ENCODE measurements at places on chromosomes 7 and 10.

GRCh38 chr7:31100445-31100844 lies 48.3 kb downstream of the ADCYAP1R1 start:
- DNase-seq = no peak

- no peak for DNase-seq
Measured at GRCh38 chr7:130332259-130333053, 12.2 kb upstream of the CPA5 start.

GRCh38 chr10:16965740-16966447 lies 148.7 kb upstream of the RSU1 start:
- no peak for DNase-seq

GRCh38 chr7:134922720-134923704 lies 63.3 kb upstream of the AGBL3 start:
- no peak for DNase-seq

- no peak for DNase-seq
Measured at GRCh38 chr10:31010062-31010461, 21.6 kb downstream of the ZNF438 start.

DNA sequence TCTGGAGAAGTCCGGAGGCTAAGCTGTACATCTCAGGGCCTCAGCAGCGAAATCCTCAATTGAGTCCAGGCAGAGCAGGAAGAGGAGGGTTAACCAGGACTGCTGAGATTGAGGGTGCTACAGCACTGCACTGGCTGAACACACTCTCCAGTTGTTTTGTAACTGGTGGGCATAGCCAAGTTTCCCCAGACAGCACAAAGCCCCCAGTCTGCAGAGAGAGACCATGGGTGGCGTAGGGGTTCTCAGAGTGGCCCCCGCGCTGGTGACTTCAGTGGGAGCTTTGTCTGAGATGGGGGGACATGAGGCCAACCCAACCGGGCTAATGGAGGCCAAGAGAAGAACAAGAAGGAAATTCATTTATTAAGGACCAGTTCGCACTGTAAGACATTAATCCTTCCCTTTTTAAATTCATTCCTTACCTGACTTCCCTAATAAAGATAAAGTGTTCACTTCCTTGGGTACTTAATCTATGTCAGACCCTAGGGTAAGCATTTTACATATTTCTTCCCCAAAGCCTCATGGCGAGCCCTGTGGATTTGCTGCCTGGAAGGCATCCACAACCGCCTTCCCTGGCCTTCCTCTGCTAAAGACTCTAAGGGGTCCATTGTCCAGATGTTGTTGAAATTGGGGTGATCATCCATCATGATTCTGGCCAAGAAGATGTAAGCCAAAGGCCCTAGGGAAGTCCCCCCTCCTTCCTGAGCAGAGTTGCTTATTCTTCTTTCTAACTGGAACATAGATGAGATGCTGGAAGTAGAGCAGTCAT lies 121.4 kb upstream of the CHST15 start:
- no peak for DNase-seq

DNA sequence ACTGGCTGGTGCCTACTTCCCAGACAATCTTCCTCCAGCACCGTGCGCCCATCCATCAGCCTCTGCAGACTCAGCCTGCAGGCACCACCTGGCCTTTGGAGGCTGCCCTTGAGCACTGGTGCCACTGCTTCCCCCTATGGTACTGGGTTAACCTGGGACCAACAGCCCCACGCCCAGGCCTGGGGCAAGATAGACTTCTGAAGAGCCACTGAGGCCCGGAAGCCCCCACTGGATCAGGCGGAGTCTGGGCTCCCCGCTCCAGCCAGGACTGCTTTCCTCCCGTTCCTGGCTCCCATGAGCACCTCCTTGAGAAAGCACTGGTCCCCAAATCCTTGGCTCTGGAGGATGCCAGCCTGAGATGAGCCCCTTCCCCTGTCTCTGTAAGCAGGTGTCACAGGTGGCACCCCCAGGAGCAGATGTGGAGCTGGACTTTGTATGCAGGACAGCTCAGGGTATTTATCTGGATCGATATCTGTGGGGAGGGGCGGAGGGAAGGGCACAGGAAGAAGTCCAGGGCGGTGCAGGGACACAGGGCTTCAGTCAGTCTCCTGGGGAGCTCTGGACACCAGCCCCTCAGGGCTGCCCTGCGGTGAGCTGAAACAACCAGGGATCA lies 206.5 kb upstream of the PPP2R2D start:
- DNase-seq = no peak

- DNase-seq = no peak
Measured at GRCh38 chr7:106201164-106201563, 83.6 kb downstream of the NAMPT start.

- no peak for DNase-seq
Measured at GRCh38 chr7:5082806-5083205, 37.1 kb downstream of the RBAK start.

GRCh38 chr7:72097226-72097625 lies 314.9 kb downstream of the CALN1 start:
- no peak for DNase-seq

GRCh38 chr7:154767821-154768415 lies 235.0 kb downstream of the PAXIP1 start:
- DNase-seq = no peak

- no peak for DNase-seq
Measured at GRCh38 chr7:108421720-108422331, 34.4 kb downstream of the NRCAM start.

- no peak for DNase-seq
Measured at GRCh38 chr10:100755821-100756220, 10.4 kb downstream of the PAX2 start.

- no peak for DNase-seq
Measured at GRCh38 chr7:87886875-87887274, 10.6 kb downstream of the DBF4 start.

DNA sequence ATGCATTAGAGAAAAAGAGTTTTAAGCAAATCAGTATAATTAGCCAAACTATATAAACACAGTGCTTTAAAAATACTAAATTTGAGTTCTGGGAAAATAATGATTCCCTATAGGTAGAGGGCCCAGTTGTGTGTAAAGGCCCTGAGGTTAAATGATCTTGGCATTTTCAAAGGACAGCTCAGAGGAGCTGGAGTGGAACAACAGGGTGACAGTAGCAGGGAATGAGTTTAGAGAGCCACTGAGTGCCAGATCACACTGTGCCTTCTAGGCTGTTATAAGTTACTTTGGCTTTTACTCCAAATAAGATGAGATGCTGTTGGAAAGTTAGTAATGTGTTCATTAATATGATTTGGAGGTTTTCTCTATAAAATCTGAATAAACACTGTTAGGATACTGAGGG lies 34.6 kb downstream of the VWDE start:
- DNase-seq = no peak

DNA sequence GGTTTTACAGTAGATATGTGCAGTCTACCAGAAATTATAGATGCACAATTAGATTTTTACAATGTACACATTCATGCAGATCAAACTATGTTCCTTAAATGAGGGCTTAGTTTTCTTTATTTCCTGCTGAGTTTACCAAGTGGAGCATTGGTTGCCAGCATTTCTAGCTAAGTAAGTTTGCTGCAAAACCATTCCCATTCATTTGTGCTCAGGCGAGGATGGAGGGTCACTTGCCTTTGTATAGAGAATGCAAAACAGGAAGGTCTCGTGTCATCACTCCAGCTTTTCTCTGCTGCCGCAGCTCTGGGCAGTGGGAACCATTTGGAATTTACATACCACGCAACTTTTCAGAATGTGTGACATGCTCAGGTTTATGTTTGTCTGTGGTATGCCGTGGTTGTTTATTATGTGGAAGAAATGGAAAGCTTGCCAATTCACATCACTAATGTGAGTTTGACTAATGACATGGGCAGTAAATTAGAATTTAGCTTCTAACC lies 198.6 kb downstream of the TRIL start:
- DNase-seq = no peak

DNA sequence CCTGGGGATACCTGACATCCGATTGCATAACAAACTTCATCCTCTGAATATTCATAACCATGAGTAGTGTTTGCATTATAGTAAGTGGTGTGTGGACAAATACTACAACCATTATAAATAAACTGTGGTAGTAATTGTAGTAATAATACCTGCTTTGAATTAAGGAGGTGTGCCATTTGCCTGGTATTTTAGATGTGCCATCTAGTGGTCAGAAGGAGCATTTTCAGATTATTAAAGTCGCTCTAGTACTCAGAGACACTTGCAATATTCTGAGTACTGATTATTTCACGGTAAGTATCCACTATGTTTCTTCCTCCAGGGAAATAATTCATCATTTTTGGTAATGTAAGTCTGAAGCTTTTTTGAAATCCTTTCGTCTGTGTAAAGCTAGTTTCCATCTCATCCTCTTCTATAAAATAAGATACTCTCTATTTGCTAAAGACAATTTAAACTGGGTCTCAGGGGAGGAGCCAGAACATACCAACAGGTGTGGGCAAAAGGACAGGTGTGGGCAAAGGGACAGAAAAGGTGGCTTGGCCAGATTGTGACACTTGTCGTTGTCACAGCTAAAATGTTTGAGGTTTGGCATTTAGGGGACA lies 115.3 kb upstream of the WDR11 start:
- no peak for DNase-seq

GRCh38 chr10:102678068-102678400 lies 33.8 kb downstream of the TRIM8 start:
- no peak for DNase-seq

- DNase-seq = no peak
Measured at GRCh38 chr10:94107191-94107590, 113.5 kb downstream of the PLCE1 start.

DNA sequence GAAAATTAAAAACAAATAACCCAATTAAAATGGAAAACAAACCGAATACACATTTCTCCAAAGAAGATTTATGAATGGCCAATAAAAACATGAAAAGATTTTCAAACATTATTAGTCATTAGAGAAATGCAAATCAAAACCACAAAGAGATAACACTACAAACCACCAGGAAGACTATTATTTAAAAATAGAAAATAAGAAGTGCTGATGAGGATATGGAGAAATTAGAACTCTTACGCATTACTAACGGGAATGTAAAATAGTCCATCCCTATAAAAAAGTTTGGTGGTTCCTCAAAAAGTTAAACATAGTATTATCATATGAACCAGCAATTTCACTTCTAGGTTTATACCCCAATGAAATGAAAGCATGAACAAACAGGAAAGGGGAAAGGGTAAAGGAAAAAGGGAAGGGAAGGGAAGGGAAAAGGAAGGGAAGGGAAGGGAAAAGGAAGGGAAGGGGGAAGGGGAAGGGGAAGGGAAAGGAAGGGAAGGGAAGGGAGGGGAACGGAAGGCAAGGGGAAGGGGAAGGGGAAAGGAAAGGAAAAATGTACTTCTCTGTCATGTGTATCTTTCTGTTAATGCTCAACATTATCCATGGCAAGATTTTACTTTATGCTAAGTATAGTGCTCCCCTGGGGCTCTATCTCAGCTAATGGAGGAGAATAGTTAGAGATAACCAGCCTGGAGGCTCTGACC lies 125.3 kb upstream of the RSU1 start:
- no peak for DNase-seq

GRCh38 chr10:131075218-131075770 lies 236.2 kb downstream of the TCERG1L start:
- DNase-seq = no peak

GRCh38 chr10:71978476-71978875 lies 14.3 kb downstream of the CHST3 start:
- DNase-seq = no peak

DNA sequence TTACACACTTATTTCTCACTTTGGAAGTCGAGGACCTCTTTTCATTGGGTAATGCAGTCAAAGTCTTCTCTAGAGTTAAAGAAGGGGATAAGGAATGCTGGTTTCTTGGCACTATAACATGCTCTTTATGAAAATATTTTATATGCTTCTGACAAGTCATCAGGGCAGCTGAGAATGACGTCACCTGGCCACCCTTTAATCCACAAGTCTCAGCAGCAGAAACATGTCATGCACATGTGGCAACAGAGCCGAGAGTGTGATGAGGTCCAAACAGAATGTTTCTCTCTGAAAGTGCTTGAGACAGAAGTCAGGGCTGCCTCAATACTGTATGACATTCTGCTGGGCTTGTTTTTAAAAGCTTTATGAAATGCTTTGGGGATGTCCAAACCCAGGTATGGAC lies 63.5 kb upstream of the C10orf90 start:
- DNase-seq = no peak

- DNase-seq = no peak
Measured at GRCh38 chr7:138834583-138834982, 36.6 kb upstream of the ATP6V0A4 start.

DNA sequence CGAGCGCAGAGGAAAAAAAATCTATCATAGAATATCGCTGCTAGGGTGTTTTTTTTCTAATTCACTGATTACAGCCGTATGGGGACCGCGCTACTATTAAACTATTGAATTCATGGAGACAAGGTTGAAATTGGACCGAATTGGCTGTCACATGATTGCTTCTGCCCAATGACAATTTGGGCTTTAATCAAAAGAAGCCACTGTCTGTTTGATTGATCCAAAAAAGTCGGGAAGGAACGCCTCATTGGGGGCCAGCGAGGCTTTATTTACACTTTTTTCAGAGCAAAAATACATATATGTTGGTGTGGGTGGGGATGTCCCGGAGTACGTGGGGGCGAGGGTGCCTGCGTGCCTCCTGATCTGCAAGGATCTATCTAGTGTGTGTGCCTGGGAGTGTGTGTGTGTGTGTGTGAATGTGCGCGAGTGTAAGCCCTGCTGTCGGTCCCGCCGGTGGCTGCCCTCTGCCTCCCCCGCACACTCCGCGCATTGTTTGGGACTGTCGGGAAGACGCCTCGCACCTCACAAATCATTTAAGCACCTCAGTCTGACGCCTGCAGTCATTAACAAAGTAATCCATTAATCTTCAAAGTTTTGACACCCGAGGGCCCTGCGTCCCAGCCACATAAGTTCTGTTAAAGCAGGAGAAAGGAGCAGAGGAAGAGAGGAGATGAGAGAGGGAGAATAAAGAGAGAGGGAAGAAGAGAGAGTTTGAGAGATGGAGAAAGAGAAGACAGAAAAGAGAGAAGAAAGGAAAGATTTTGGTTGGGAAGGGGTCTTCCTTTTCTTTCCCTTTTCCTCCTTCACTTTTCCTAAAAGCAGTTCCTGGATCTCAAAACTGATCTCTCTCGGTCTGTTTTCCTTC lies at the start of gene HOXA2:
HOXA2 (minus strand) TSS at position 103 of the 862 bp plus-strand sequence. CDS start 183 bp downstream, outside the sequence.
- no peak for DNase-seq

- no peak for DNase-seq
Measured at GRCh38 chr10:67851186-67851585, 13.2 kb upstream of the DNAJC12 start.

DNA sequence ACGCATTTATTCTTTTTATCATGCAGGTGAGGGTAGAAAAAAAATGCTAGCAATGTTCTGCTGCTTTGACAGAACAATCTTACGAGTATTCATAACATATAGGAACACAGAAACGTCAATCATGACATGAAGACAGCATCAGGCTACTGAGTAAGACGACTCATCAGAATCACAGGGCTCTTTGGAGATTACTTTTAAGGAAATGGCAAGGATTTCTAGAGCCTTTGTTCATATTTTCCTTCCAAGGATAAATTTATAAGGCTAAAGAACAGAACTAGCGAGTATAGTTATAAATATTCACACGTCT lies 39.8 kb upstream of the DNAJC1 start:
- DNase-seq = no peak

DNA sequence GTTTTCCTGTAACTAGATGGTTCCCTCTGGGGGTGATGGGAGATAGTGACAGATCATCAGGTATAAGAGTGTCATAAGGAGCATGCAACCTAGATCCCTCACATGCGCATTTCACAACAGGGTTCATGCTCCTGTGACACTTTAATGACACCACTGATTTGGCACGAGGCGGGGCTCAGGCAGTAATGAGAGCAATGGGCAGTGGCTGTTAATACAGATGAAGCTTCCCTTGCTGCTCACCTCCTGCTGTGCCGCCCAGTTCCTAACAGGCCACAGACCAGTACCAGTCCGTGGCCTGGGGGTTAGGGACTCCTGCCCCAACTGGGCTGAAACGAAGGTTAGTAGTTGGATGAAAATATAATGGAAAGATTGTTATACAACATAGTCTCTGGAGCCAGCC lies 201.6 kb upstream of the LRRN3 start:
- DNase-seq = no peak
